ENCODE measurements at places on chromosomes 3 and 15. TPM values are rescaled to one million over a fixed set of nuclear protein-coding genes. Genes with fewer than 3 reads are reported as not detected.

DNA sequence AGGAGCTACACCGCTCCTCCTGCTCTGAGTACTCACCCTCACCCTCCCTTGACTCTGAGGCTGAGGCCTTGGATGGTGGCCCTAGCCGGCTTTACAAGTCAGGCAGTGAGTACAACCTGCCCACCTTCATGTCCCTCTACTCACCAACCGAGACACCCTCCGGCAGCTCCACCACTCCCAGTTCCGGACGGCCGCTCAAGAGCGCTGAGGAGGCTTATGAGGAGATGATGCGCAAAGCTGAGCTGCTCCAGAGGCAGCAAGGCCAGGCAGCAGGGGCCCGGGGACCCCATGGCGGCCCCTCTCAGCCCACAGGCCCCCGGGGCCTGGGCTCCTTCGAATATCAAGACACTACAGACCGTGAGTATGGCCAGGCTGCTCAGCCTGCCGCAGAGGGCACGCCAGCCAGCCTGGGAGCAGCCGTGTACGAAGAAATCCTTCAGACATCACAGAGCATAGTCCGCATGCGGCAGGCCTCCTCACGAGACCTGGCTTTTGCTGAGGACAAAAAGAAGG, 21.2 kb upstream of the APEH start:
- DNase-seq, result no peak

- DNase-seq, result no peak
Measured at GRCh38 chr3:149473357-149474249, 894 bp upstream of the TM4SF4 start.

GRCh38 chr3:12005951-12006625, 1.9 kb downstream of the SYN2 start:
- DNase-seq, result no peak

- DNase-seq, result no peak
Measured at GRCh38 chr3:99240700-99241099, 339.2 kb upstream of the DCBLD2 start.

DNA sequence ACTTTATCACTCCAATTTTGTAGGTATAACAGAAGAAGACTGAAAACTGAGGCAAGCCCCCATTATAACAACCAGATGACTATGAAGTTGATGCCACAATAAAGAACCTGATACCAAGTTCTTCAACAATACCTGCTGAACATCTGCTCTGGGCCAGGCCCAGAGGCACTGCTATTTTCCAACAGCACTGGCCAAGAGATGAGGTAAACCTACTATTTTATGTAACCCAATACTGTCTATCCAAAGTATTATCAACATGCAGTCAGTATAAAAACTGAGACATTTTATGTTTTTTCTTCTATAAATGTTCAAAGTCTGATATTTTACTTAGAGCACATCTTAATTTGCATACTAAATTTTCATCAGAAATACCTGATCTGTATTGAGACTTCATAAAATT, 6.1 kb downstream of the SPG11 start:
- DNase-seq, result no peak

The ELL3 gene
- total RNA-seq, result 0.51 TPM

The C3orf85 gene
- total RNA-seq, result not detected

The HGD gene
- total RNA-seq, result not detected
